ENCODE measurements at places on chromosomes 3 and 15.

DNA sequence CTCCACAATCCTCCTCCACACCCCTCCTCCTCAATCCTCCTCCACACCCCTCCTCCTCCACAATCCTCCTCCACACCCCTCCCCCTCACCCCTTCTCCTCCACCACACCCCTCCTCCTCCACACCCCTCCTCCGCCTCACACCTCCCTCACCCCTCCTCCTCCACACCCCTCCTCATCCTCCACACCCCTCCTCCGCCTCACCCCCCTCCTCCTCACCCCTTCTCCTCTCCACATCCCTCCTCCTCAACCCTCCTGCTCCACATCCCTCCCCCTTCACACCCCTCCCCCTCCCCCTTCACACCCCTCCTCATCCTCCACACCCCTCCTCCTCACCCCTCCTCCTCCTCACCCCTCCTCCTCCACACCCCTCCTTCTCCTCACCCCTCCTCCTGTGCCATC, 69.8 kb upstream of the BLM start:
- no peak for DNase-seq

GRCh38 chr15:73264881-73265280, 103.9 kb downstream of the HCN4 start:
- DNase-seq: no peak

DNA sequence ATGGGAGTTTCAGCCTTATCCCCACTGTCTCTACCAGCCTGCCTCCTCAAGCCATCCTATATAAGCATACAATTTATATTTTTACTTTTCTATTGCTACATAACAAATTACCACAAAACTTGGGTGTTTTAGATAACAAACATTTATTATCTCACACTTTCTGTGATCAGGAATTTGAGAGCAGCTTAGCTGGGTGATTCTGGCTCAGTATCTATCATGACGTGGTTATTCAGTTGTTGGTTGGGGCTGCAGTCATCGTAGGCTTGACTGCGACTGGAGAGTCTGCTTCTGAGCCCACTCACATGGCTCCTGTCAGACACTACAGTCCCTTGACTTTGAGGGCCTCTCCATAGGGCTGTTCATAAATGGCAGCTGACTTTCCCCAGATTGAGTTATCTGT, 20.7 kb downstream of the PARP15 start:
- no peak for DNase-seq

- DNase-seq: no peak
These were observed 348.0 kb upstream of the DPPA4 start for GRCh38 chr3:109685084-109686079.

DNA sequence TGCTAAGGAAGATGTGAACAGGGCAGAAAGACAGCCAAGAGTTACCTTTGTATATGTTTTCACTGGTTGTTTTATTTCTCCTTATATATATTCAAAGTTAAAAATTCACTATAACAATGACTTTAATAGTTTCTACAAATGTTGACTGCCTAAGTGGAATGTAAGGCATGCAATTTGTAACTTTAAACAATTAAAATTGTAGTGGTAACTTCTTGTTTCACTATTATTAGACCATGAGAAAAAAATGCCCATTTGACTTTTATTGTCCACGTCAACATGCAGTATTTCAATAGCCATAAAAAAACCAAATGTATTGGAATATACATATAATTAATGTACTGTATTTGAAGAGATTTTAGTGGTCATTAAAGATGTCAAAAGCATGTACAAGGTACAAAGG, 340.7 kb upstream of the CBLB start:
- DNase-seq: no peak

Data from stimulated activated CD4-positive, alpha-beta T cell treated with anti-CD3 and anti-CD28 coated beads, Interleukin-2, amount 100 ng/mL, for 4 hours (primary cell).